ENCODE measurements at places on chromosomes 2 and 18. TPM values are rescaled to one million over a fixed set of nuclear protein-coding genes. Genes with fewer than 3 reads are reported as not detected.

DNA sequence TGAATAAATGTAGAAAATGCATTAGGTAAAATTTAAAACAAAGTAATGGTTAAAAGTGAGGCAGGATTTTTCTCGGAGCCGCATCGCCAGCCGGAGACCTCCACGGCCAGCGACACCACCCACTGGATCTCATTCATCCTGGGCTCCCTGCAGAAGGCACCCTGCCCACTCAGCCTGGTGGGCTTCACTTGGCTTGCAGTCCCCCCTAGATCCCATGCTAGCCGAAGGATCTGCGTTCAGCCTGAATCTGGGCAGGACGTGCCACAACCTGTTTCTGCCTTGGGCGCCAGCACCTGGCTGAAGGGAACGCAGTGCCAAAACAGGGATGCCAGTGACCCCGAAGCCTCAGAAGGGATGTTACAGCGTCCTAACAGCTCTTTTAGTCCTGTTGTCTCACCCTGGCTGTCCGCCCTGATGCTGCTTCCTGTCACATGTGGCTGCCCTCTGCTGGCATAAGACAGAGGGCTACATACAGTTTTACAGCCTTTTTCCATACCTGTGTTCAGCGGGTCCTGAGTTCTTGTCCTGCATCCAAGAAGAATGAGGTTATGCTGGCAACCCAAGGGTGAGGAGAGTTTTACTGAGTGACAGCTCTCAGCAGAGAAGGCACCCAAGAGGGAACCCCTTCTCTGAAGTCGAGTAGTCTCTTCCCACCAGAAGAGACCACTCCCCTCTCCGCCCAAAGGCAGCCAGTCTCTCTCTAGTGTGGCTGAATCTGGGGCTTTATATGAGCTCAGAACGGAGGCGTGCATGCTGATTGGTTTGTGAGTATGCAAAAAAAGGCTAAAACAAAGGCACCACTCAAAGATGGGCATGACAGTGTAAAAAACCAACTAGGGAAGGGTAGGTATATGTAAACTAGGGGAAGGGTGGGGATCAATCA, 173.1 kb upstream of the GYPC start:
- no peak for DNase-seq

DNA sequence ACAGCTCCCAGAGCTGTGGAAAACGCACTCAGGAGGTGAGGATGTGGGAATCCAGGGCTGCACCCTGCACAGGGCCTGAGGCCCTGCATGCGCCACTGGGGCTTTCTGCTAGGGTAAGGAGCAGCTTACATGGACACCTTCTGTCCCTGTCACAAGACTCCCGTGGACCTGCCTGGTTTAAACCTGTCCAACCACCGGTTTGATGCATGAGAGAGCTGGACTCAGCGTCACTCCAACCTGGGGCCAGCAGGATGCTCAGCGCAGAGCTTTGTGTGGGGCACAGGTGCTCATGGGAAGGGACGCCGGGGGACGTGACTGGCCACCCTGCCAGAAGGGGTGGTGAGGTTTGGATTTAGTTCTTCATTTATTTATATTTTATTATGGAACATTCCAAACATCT, 24.2 kb downstream of the SNORC start:
- no peak for DNase-seq

- DNase-seq = no peak
Observed at GRCh38 chr2:67164771-67165522, 232.2 kb upstream of the ETAA1 start.

Gene CDKL4
- not detected for total RNA-seq

DNA sequence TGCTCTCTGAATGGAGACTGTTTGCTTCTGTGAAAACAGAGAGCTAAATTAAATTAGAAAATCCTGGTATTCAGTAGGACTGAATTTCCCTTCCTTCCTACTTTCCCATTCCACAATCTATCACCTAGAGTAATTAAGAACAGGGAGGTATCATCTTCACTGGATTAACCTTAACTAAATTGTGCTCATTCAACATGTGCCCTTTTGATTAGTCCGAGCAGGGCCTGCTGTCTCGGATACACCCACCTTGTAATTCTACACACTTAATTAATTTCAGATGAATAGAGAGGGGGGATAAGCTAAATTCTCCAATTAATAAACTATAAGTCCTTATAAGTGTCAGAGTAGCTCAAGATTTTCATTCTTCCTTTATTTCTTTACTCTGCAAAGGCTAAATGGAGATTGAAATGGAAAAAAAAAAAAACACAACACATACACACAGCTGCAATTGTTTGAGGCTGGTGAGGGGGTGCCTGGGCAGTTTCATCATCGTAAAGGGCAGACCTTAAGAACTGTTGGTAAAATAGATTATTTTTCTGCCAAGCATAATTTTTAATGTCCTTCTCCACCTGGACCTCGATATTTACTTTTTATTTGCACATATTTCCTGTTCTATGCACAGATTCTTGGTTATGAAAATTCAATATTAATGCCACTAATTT, 157.1 kb upstream of the SIX2 start:
- DNase-seq = no peak

GRCh38 chr2:23705771-23706612, 220.9 kb downstream of the ATAD2B start:
- no peak for DNase-seq

GRCh38 chr2:28544036-28544346, 48.1 kb downstream of the PLB1 start:
- no peak for DNase-seq

- DNase-seq = no peak
Observed at GRCh38 chr2:177165721-177166711, 46.6 kb upstream of the HNRNPA3 start.

- no peak for DNase-seq
Observed at GRCh38 chr2:117190856-117191559, 623.5 kb upstream of the DDX18 start.

- DNase-seq = peak; percentile 56
Observed at GRCh38 chr18:57497372-57498294, 62.5 kb downstream of the ONECUT2 start.

- DNase-seq = no peak
Observed at GRCh38 chr2:105634198-105634597, 110.5 kb upstream of the NCK2 start.

- DNase-seq = no peak
Observed at GRCh38 chr18:36376361-36376760, 78.8 kb downstream of the FHOD3 start.

- peak; percentile 48 for DNase-seq
Observed at GRCh38 chr2:143397884-143398614, 268.8 kb downstream of the ARHGAP15 start.

GRCh38 chr2:181463588-181463987, 6.4 kb downstream of the ITGA4 start:
- DNase-seq = no peak

Gene ZNF532
- 46.6 TPM for total RNA-seq

All from foreskin keratinocyte (primary cell).